ENCODE measurements at places on chromosomes 2 and 18.

GRCh38 chr2:98027538-98027937 is 31.8 kb upstream of the TMEM131 start:
- no peak for DNase-seq

DNA sequence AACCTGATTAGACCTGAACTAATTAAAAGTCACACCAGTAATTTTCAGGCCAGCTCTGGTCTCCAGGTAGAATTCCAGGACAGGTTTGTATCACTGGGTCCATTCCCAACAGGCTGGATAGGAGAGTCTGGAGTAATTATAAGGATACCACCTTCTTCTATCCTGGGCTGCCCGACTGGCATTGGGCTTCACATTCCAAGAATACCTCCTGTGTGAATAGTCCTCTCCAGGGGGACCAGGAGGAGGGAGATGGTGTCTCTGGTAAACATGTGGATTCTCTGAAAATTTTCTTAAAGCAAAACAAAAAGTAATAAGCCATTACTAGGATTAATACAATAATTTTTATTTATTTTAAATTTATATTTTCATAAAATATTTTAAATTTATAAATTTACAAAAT is 17.3 kb downstream of the DUSP11 start:
- DNase-seq: no peak

DNA sequence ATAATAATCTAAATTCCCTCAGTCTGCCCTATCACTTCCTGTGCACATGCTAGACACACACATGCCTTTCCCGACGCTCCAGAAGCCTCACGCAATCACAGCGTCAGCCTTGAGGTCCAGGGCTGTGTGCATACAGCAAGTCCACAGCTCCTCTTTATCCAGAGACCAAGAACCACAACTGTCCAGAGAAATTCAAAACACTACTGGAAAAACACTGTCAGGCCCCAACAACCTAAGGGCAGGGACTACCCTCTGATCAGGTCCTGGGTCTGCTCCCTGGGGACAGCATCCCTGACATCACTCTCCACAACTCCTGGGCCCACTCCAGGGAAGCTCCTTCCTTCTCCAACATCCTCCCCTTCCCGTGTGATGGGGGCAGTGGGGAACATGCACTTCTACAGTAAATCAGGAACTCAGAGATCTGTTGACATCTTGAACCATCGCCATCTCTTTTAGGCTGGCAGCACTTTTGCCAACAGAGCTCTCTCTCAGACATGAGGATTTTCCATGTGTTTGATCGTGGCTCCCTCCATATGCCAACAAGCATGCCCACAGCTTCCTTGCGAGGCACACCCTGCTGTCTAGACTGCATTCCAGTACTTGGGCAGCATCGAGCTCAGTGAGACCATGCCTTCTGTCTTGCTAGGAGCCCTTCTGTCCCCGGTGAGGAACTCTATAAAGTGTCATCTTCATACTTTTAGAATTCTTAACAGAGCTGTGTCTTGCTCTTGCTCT is 15.4 kb downstream of the TEX51 start:
- no peak for DNase-seq

DNA sequence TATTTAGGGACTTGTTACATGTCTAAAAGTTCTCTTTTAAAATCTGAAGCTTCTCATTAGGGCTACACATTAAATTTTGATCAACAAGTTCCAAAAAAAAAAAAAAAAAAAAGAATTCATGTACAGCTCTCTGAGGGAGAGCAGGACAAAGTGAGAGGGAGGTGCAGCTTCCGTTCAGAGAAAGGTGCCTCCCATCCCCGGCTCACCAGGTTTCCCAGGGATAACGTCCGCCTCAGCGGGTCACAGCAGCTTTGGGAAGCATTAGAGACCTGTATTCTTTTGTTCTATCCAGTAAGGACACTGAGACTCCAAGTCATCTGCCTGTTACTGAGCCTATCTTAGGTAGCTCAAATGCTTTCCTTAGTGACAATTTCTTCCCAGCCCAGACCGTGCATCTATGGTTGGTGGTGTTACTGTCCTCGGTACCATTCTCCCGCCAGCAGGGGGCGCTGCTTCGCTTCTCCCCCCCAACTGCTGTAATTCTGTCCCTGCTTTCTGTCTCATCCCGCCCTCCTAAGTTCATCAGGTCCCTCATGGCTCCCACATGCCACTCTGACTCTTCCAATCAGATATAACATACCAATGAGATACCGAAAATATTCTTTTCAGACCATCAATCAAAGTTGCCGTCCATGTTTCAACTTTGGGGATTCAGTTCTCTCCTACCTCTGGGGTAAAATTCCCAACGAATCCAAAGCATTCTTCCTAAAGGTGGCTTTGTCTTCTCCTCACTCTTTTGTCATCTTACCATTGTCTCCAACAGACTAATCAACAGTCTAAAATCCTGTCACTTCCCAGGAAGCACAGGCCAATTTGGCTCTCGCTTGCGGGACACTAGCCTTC is 466.5 kb downstream of the METTL4 start:
- DNase-seq: no peak

- DNase-seq: no peak
These were observed 77.4 kb downstream of the DYSF start for GRCh38 chr2:71530641-71531332.

Data from ascending aorta (tissue), 2 donors.